Activated naive CD4-positive, alpha-beta T cell (primary cell): ENCODE measurements at places on chromosomes 5 and 9.

DNA sequence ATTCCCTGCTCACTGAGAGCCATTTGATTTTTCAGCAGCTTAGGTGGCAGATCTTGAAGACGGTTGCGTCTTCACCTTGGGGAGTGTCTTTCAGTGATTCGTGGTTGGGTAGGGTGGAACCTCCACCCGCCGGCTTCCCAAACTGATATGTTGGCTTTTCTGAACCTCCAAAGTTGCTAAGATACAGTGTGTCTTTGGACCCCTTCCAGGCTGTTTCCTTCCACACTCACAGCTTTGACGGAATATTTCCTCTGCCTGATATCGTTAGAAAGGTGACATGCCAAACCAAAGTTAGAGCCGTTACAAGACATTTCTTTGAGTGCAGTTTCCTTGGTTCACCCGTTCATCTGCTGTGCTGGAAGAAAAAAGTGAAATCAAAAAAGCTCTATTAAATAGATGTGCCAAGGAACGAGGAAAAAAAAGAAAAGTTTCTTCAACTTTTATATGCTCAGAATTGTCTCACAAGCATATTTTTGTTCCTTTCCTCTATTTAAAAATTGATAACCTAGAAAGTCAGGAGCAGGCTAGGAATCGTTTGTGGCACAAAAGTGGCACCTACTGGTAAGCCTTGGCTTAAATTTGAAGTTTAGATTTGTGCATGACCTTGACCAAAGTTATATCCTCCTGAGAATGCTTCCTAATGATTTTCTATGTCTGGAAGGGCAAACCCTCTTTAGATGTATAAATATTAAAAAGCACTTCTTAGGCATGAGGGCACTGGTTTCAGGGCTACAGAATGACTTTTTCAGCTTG is 270.7 kb upstream of the WWC1 start:
- DNase-seq, result no peak

GRCh38 chr5:79183617-79184016 is 52.3 kb upstream of the JMY start:
- DNase-seq, result no peak

DNA sequence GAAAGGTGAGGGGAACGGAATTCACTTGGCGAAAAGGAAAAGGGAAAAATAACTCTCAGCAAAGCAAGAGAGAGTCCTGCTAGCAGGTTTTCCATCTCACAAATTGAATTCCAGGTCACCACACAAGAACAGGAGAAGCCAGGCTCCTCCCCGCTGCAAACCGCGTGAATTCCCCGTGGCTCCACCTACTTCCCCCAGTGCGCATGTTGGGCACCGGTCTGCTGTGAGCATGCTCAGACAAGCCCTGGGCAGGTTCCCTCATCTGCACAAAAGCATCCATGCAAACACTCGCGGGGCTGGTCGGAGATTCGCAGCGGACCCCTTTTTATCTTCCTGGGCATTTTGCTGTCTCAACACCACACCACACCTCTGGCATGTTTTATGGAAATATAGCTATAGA is 58.5 kb upstream of the S1PR3 start:
- no peak for DNase-seq

DNA sequence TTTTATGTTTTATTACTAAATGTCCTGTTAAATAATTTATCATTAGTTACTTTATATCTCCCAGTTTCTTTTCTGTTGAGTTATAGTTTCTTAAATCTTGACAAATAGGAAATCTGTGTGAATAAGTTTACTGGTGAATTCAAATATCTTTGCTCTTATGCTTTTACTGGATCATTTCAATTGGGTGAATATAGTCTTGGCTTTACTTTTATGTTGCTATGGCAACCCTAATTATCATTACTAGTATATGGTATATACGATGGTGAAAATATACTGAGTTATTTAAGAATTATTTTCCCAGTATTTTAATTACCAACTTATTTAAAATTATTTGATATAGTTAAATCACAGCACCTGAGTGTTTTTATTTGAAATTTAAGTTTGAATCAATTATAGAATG is 363.0 kb downstream of the CDH10 start:
- no peak for DNase-seq

- DNase-seq, result no peak
Measured at GRCh38 chr5:73938280-73938937, 312.4 kb downstream of the ARHGEF28 start.

GRCh38 chr9:87826331-87826730 is 56.3 kb upstream of the SPATA31E1 start:
- DNase-seq, result no peak

DNA sequence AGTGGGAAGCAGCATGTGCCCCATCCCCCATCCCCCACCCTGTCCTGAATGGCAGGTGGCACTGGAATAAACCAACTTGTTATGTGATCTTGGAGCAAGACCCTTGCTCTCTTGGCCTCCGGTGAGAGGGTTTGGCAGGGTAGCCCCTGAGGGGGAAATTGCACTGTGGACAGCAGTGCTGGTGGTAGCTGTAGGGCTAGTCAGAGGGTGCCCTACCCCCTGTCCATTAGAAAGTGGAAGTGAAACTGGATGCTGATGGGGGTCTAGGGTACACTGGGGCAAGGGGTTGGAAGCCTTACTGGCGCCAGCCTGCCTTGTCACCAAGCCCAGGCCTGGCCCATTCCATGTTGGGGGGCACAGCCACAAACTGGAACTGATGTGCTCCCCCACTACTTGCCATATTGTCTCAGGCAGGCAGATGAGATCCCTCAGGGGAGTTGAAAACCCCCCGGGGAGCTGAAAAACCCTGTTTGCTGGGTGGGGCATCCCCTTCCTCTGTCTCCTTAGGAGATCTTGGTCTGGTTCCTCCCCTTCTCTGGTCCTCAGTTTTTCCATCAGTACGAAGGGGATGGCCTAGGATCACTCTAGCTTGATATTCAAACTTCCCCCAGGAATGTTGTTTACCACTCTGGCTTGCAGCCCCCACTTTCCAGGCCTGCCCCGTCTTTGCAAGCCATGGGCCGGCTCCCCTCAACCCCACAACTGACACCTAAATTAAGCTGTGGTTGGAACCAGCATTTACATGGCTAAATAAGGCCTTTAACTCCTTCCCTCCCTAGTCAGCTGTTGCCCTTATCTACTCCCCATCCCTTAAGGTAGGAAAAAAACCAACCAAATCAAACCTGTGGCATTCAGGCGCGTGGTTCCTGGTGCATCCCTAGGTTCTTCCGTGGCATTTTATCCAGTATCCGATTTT is 14.4 kb upstream of the SYNPO start:
- DNase-seq, result no peak

GRCh38 chr9:120522558-120522957 is 57.4 kb downstream of the CDK5RAP2 start:
- DNase-seq, result no peak

DNA sequence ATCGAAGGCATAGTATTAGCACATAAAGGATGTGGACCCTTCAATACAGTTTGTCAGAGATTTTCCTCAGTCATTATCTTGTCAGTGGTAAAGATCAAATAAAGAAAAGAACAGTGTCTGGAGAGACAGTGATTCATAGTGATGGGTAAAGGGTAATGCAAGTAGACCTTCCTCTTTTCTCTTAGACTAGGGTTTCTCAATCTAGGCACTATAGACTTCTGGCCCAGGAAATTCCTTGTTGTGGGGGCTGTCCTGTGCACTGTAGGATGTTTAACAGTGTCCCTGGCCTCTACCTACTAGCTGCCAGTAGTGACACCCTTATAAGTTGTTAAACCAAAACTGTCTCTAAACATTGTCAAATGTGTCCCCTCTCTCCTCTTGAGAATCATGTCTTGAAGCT is 6.9 kb downstream of the CAMK4 start:
- DNase-seq, result no peak

DNA sequence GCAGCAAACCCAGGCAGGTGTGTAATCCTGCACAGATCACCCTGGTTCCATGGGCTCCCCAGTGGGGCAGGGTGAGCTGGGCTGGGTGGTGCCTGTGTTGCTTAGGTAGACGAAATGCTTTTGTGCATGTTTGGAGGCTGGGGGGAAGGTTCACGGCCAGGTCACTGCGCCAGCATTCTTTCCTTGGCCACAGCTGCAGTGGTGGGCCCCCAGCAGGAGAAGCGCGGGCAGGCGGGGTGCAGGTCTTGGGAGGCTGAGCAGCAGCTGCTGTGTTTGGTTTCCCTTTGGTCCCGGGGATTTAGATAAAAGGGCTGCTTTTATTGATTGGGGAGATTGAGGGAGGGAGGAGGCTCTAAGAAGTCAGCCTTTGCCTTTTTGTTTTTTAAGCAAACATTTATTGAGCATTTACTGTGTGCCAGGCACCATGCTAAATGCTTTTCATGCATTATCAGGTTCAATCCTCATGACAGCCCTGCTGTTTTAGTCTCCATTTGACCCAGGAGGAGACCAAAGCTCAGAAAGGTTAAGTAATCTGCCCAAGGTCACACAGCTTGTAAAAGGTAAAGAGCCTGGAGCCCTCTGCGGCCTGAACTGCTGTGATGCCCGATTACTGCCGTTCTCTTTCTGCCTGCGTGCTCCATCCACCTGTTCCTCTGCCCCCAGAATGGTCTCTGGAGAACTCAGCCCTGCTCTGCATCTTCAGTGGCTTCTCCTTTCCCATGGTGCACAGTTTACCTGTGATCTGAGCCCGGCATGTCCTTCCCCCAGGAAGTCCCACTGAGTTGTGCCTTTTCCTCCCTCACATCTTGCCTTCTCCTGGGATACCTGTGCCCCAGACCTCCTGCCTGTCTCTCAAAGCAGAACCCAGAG is 94.4 kb downstream of the MACROH2A1 start:
- no peak for DNase-seq

GRCh38 chr5:43753069-43753468 is 150.1 kb downstream of the NNT start:
- no peak for DNase-seq
